ENCODE measurements at places on chromosomes 2 and 18.

GRCh38 chr2:229009816-229010215, 261.3 kb downstream of the PID1 start:
- no peak for DNase-seq

- no peak for DNase-seq
Measured at GRCh38 chr2:40485318-40485717, 33.4 kb upstream of the SLC8A1 start.

- DNase-seq: no peak
Measured at GRCh38 chr2:36366491-36367120, 11.0 kb downstream of the CRIM1 start.

DNA sequence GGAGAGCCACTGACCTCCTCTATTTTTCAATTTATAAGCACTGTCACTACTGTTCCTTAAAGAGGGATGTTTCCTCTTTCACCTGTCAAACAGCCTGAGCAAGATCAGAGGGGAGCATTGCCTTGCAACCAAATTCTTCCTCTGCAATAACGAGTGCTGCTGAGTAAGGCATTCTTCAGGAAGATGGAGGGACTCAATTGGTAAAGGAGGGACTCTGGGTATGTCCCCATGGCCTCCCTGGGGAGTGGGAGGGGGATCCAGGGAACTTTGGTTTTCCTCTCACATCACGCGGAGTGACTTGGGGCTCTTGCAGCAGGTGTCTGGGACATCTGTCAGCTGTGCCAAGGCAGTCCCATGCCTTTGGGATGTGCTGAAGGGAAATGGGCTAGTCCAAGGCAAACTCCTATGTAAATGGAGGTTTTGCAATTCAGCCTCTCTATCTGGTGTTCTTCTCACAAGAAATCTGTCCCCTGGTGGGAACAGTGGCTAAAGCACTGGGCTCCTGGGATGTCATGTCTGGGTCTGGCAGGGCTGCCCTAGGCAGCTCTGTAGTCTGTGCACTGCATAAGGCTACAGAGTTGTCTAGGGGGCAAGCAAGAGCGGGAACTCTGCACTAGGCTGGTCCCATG, 14.4 kb upstream of the HES6 start:
- no peak for DNase-seq

- DNase-seq: no peak
Measured at GRCh38 chr18:46311491-46311890, 207.3 kb downstream of the HAUS1 start.

- DNase-seq: no peak
Measured at GRCh38 chr18:43877616-43878321, 600.5 kb upstream of the SYT4 start.

DNA sequence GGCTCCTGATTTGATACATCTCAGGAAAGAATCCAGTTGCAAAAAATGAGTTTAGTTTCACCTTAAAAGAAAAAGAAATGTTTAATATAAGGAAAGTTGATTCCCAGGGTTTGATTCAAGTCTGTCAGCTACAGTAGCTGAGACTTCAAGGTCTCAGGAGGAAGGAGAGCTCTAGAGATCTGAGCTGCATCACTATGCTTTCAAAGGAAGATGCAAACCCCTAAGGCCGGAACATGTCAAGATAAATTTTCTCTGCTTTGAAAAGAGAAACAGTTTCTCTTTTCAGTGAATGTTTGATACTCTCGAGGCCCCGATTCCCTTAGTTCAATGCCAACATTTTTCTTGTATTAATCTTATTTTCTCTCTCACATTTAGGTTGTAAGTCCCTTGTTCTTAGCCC, 128.6 kb downstream of the RGPD3 start:
- DNase-seq: no peak

DNA sequence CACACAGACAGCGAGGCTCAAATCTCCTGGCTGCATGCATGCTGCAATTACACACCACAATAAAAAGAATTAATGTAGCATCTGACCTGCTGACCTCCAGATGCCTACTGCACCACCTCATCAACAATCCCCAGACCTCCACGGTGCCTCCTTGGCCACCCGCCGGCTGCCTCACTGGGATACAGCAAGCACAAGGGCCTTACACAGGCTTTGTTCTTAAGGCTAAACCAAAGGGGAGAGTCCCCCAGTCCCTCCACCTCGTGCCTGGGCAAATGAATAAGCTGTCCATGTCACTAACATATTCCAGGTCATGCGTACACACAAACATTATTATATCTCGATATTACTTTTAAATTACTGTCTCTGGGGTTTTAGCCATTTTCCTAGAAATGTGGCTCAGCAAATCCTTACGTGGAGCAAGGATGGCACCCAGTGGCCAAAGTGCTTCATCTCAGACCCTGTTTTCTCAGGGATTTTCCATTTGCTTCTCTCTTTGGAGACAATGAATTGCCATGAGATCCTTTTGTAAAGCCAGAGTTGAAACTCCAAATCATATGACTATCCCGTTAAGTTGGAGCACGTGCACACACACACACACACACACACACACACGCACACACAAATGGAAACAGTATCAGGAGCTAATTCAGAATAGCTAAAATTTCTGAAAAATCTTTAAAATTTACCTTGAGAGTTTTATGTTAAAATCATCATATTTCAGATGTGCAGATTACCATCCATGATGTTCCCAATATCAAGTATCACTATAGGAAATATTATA, 313.8 kb downstream of the PDE11A start:
- no peak for DNase-seq

- no peak for DNase-seq
Measured at GRCh38 chr2:237511433-237511832, 24.4 kb downstream of the MLPH start.

DNA sequence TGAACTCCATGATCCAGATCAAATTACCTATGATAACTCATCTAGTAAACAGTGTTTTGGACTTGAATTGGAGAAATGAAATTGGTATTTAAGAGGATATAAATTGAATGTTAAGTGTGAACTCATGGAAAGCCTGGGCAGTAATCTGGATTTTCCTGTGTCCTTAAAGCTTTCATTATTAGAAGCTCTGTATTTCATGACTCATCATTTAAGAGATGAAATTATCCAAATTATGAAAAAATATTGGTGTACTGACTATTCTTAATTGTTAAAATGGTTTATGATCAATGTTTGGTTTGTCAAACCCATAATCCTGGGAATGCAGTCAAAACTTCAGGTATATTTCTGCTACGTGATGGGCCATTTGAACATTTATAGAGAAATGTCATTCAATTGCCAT, 332.2 kb upstream of the ST6GAL2 start:
- no peak for DNase-seq

GRCh38 chr18:58542426-58543159, 86.3 kb downstream of the ALPK2 start:
- DNase-seq: no peak

DNA sequence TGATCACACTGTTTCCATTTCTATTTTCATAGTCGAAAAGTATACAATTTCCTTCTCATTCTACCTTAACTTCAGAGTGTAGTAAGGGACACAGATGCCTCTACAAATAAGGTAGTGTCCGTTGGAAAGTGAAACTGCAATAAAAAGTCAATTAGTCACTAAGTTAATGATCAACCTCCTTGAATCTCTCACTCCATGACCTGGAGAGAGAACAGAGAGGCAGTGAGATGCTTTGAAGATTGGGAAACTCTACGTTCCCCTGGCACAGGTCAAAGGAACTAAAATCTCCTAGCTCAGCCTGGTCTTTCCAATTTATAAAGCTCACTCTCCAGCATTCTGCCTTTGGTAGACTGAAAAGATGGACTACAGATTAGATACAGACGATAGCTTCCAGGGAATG, 153.8 kb upstream of the ACAA2 start:
- no peak for DNase-seq

GRCh38 chr2:38191516-38191915, 115.6 kb upstream of the CYP1B1 start:
- no peak for DNase-seq

DNA sequence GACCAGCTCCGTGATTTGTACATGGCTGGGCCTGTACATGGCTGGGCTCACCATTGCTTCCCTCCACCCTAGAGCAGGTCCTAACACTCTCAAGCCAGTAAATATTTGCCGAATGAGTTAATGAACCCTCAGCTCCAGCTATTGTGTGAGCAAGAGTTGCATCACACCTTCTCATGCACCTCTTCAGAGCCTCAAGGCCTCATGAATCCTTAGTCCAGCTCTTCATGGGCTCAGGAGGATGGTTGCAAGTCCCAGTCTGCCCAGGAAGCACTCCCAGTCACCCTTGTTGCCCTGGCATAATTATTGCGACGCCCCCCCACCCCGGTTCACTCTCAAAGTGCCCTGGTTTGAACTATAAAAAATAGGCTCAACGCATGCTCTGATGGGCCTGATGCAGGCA, 30.1 kb upstream of the GNAL start:
- no peak for DNase-seq

- DNase-seq: no peak
Measured at GRCh38 chr2:26838121-26838906, 9.6 kb upstream of the DPYSL5 start.

- DNase-seq: no peak
Measured at GRCh38 chr2:120443946-120444345, 98.0 kb downstream of the INHBB start.

DNA sequence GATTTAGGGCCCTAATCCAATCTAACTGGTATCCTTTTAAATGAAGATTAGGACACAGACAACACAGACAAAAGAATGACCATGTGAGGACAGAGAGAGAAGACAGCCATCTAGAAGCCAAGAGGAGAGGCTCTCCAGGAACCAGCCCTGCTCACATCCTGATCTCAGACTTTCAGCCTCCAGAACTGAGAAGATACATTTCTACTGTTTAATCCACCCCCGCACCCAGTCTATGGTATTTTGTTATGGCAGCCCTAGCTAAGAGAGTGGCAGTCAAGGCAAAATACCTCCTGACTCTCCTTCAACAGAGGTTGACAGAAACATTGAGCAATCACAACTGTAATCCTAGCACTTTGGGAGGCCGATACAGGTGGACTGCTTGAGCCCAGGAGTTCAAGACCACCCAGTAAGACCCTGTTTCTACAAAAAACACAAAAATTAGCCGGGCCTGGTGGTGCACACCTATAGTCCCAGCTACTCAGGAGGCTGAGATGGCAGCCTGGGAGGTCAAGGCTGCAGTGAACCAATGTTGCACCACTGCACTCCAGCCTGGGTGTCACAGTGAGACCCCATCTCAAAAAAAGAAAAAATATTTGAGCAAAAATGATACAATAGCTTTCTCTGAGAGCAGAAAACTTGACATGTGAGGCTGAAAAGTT, 34.7 kb downstream of the WDR33 start:
- no peak for DNase-seq

DNA sequence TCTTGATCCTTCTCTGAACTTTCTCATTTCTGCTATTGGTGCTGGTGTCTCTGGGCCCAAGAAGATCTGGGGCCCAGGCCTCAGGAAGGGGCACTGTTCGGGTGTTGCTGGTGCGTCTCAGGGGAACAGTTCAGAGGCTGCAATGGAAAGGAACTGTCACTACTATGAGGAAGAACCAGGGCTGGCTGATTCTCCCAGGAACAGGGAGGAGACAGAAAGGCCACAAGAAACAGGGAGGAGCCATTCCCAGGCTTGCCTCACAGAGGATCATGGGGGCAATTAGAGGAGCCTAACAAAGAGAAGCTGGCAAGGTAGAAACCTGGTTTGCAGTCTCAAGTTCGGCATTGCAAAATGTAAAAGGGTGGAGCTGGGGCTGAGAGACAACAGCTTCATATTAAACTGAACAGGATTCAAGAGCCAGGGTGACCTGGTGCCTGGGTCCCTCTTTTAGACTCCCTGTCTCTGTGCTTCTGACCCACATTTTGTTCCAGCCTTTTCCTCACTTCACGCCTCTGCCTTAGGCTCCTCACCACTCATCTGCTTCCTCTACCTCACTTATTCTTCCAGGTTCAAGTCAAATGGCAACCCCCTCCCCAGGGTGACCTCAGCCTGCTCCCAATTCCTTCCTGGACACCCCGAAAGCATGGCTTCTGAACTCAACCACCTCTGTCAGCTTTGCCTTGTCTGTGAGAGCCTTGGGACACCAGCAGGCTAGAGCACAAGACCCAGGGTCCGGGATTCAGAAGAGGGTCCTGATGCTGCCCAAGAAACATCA, 58.4 kb downstream of the GYPC start:
- no peak for DNase-seq

DNA sequence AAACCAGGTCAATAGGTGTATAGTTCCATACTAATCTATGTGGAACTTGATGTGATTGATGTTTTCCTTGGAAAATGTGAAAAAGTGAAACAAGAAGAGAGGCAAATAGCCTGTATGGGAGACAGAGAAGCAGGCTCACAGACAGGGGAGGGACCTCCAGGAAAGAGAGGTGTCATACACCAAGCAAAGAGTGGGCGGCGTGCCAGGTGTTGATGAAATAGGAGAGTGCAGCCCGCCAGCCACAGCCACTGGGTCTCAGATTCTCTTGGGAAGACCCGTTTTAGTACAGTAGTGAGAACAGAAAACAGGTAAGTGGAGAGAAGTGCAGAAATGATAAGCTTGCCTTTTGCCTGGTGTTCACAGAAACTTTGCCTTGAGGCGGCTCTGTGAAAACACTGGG, 301.9 kb downstream of the ZNF407 start:
- DNase-seq: no peak

- no peak for DNase-seq
Measured at GRCh38 chr2:219707496-219708285, 80.3 kb downstream of the SLC4A3 start.

- no peak for DNase-seq
Measured at GRCh38 chr2:240946046-240946445, 39.9 kb downstream of the CROCC2 start.

DNA sequence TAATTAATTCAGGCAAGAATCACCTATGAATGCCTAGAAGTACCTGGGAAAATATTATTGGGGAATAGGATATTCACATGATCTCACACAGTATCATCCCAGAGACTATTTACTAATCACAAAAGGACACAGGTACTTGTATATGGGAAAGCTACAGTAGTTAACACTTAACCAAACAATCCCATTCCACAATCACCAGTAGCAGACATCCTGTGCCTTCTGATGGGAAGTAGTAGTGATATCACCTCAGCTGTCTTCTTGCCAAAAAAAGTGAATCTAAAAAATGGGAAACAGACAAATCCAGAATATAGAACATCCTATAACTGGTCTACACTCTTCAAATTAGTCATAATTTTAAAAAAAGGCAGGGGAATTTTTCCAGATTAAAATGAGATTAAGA, 75.6 kb upstream of the CCDC150 start:
- no peak for DNase-seq

DNA sequence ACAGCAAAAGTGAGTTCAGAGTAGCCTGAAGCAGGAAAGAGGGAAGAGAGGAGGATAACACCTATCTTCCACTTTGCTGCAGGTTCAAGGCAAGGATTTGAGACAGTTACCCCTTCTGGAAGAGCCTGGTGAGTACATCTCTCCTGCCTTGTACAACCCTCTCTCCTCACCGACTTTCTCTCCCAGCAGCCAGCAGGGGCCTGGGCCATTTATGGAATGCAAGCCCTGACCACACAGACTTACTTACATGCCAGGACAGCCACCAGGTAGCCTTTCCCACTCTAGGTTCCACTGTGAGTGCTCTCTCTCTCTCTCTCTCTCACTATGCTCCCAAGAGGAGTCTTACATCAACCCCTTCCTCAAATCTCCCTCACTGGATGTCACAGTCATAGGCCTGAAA, 57.0 kb downstream of the BCL11A start:
- no peak for DNase-seq

GRCh38 chr2:131584940-131585339, 57.3 kb downstream of the CCDC74A start:
- no peak for DNase-seq
